ENCODE measurements at places on chromosomes 5 and 9.

DNA sequence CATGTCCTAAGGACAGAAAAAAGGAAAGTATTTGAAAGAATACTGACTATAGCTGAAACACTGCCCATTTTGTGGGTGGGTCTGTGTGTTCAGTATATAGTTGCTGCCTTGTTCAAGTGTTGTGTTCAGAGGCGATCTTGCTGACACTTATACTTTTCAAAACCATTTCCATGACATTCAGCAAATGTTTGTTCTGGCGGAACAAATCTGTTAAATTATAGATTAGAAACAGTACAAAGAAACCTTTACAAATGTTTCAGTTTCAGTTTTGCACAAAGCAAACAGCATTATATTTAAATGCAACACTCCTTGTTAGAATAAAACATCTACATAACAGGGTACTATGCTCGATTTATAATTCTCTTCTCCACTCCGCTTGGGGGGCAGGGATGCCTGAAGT, 2276.3 kb downstream of the MAT2B start:
- no peak for DNase-seq

GRCh38 chr5:14267991-14268708, 125.0 kb downstream of the TRIO start:
- peak; percentile 83 for DNase-seq

GRCh38 chr5:77871946-77872345, 95.8 kb upstream of the TBCA start:
- DNase-seq = no peak

DNA sequence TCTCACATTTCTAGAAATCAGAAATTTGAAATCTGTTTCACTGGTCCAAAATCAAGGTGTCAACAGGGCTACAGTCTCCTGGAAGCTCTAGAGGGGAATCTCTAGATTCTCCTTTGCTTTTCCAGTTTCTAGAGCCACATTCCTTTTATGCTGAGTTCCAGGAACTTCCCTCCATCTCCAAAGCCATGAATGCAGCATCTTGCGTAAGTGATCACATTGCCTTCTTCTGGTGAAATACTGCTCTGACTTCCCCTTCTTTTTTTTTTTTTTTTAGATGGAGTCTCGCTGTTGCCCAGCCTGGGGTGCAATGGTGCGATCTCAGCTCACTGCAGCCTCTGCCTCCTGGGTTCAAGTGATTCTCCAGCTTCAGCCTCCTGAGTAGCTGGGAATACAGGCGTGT, 23.8 kb downstream of the GDA start:
- no peak for DNase-seq

DNA sequence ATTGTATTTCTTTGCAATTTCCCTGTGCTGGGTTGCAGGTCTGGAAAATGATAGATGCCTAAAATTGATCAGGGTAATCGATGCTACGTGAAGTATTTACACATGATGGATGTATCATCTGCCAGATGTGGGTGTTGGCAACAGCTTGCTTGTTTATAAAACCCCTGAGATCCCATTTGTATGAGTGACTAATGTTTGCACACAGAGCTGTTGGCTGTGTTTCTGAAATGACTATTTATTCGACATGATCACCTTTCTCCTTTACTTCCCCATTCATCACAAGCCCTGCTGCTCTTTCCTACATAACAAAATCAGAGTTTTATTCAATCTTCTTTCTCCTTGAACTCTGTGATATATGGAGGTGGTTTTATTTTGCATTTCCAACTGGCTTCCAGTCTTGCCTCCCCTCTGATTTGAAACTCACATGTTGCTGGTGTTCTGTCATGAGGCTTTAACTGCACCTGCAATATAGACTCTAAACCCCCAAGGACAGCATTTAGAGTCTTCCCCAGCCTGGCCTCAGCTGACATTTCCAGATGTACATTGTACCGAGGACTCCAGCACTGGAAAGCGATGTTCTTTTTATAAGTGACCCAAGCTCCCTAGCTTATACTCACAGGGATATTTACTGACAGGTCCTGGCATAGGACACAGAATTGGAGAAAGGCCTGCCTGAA, 50.7 kb upstream of the SHB start:
- no peak for DNase-seq

GRCh38 chr9:137430723-137431415, 7.7 kb downstream of the NOXA1 start:
- no peak for DNase-seq

- DNase-seq = no peak
Measured at GRCh38 chr5:101278917-101279316, 375.8 kb upstream of the ST8SIA4 start.

DNA sequence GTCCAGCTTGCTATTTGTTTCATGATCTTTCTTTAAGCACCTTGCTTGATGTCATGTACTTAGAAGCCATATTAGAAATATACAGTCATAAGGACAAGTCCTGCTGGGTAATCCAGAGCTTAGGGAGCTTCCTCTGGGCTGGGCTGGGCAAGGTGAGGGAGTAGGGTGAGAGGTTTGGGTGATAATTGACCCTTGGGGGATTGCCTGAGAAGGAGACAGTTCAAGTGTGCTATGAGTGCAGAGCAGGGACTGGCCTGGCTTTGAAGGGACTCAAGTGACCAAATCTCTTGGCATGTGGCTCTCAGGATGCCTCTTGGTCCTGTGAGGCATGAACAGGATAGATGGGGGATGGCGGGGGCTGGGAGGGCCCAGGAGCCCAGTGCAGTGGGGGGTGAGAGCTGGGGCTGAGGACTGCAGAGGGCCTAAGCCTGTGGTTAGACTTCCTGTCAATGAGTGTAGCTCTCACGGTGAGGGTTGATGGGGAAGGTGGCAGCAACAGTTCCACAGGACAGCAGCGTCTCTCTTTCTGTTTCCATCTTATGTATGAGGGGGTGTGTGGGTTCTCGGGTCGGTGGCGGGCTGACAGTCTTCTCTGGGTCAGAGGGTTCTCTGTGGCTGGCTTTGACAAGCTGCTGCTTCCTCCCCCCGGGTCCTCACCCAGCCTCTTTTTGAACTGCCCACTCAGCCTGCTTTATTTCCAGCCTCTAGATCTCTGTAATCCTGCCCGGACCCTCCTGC, 53.5 kb downstream of the RGS3 start:
- DNase-seq = peak; percentile 39
